ENCODE measurements at places on chromosomes 2 and 18.

- DNase-seq, result no peak
Observed at GRCh38 chr18:50410008-50410407, 35.2 kb downstream of the SKA1 start.

- no peak for DNase-seq
Observed at GRCh38 chr2:18855027-18855426, 265.7 kb upstream of the NT5C1B start.

DNA sequence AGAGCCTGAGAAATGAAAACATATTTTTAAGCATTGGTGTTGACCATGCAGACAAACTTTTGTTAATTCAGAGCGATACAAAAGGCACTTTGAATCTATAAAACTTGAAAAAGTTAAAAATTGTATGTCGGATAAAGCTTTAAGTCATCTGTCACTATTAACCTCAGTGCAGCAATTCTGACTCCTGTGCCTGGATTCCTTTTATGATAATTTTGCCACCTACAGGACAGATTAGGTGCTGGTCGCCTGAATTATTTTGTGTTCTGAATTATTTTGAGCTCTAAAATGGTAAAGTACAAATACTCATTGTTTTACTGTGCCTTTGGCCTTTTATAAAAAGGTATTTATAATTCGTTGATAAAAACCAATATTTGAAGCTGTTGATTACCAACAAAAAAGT is 19.4 kb upstream of the RNF138 start:
- DNase-seq, result no peak

DNA sequence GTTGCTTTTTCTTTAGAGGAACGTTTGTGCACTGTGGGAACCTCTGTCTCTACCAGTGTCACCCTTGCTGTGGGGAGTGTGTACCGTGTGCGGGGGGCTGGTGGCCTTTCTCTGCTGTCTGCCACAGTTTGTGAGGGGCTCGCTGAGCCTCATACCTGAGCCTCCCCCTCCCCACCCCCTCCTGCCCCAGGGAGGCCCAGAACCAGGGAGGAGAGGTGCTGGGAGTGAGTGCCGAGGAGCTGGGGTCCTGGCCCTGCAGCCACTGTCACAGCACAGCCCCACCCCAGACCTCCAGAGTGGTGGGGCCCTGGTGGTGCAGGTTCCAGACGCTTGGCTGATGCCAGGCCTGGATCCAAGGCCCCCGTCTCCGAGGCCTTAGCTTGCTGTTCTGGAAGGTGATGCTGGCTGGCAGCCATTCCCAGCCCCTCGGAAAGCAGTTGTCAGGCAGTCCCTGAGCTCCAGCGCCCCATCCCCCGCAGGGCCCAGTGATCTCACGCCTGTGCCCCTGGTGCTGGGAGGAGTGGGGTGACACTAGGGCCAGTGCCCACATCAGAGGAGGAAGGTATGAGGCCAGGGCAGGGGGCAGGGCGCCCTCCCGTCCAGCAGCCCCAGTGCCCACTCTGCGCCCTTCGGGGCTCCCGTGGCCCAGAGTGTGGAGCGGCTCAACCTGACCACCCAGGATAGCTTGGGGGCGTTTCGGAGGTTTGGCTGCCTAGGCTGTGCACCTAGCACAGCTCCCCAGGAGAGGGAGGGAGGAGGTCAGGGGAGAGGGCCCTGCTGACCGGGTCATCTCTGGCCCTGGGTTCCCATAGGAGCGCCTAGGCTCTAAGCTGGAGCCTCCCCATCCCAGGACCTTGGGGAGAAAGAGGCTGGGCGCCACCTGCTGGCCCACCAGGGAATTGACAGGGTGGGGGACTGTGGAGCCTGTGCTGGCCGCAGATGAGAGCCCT is 53.0 kb upstream of the ALPP start:
- DNase-seq, result no peak

GRCh38 chr2:239365782-239366435 is 34.9 kb downstream of the HDAC4 start:
- DNase-seq, result no peak

DNA sequence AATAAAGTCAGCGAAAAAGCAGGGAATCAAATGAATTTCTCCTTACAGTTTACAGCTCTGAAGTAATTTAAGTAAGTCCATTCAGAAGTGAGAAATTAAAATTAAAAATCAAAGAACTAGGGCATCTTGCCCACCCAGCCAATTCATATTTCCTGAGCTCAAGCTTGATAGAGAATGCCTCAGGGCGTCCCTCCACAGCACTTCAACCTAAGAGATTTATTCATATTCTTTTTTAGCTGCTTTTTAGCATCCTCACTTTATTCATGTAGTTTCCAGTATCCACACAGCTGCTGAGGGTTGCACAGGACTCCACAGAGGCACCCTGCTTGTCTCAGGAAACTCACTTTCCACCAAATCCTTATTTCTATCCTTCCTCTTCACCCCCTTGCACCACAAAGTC is 900.3 kb downstream of the BCL11A start:
- no peak for DNase-seq

GRCh38 chr2:242043538-242044312 is 174.2 kb downstream of the RTP5 start:
- no peak for DNase-seq

DNA sequence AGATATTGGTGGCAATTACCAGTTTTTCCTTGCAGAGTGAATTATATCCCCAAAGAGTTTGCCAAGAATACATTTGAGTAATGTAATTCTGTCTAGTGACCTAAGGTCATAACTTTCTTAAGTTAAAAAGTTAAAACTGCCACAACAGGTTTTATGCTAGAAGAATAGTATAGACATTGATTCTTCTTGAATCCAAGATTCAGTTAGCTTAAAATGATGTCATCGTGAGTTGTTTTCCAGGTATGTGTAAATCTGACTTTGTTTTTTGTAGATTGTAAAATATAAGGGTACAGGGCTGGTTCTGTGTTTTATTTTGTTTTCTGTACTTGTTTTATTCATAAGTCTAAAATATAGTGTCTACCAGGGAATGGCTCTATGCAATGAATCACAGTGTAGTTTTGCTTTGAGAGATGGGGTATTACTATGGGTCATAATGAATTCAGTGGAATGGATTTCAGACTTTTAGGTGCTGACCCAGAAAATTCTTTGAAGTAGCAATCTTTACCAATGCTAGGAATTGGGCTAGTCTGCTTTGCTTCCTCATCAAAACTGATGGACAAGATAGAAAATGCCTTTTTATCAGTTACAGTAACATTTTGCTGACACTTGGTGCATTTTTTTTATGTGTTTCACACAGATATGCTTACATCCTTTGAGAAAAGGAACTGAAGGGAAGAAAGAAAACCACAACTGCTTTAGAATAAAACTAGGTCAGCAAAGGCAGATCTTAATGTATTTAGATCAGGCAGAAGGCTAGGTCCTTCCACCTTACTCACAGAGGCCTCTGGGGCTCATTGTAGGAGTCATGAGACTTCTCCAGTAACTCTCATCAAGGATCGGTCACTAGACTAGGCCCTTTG is 20.8 kb upstream of the MGAT5 start:
- DNase-seq, result no peak

- DNase-seq, result no peak
Observed at GRCh38 chr18:26821181-26821580, 44.3 kb downstream of the AQP4 start.

DNA sequence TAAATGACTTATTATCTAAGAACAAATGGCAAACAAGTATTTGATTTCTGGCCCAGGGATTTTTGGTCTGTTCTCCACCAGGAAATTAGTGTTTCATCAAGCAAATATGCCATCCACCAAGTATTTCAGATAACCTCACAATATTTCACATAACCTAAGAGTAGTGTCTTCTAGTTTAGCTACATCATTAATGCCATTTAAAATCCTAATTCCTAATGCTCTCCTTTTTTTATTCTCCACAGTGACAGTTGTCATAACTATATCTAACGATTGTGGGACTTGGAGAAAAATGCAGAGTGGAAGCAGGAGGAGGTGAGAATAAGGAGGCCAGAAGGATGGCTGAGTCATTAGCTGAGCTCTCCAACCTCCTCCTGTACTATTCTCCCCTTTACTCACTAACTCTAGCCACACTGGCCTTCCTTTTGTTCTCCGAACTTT is 58.5 kb upstream of the CTLA4 start:
- no peak for DNase-seq

- DNase-seq, result no peak
Observed at GRCh38 chr2:129620411-129620810, 359.1 kb upstream of the RAB6C start.
